ENCODE measurements at places on chromosomes 4 and X.

DNA sequence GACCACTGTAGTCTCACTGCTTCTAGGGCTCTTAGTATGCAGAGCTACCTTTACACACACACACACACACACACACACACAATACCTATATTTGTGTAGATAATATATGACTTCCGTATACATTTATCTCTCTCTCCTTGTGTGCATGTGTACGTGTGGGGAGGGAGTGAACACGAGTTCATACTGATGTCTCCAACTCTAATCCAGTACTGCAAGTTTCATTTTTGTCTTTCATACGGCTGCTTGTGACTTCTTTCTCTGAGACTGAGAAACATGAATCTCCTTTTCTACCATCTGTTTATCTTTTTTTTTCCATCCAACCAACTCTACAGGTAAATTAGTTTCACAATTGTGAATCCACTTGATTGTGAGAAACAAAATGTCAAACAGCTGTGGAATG is 1229.5 kb upstream of the AGA start:
- DNase-seq = no peak

DNA sequence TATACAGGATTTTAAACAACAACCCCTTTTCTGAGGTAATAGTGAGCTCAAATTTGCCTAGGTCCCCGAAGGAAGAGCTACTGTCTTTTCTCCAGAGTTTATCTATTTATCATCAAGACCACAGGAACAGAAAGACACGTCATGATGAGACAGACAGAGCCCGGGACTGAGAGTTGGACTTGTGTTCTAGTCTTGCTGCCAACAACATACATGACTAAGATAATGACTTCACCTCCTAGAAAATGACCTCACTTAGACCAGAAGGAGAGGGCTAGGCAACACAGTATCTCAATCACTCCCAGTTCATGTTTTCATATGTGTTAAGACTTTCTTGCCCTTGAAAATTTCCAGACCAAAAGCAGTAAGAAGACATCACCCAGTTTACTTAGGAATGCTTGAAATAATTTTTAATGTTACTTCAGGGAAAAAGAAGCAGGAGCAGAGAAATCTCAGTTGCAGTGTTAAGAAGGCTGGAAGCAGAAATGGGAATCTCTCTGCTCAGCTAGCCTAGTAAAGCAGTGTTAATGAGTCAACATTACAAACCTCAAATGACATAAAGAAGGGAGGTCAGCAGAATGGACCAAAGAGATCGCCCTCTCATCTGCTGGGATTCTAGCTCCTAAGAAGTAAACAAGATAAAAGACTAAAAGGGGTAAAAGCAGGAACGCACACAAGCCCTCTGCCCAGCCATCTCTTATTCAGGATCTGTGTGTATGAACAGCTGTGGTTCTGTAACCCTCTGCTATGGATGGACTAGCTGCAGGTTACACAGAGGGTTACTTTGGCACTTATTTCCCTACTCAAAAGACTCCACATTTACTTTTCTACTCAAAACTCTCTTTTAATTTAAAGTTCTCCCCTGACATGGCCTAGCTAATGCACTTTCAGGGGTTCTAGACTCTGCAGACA is 24.8 kb downstream of the PDGFC start:
- DNase-seq = no peak

GRCh38 chrX:48569958-48570357 is 4.3 kb upstream of the RBM3 start:
- no peak for DNase-seq

- DNase-seq = no peak
These were observed 10.7 kb upstream of the CPE start for GRCh38 chr4:165368114-165368513.

DNA sequence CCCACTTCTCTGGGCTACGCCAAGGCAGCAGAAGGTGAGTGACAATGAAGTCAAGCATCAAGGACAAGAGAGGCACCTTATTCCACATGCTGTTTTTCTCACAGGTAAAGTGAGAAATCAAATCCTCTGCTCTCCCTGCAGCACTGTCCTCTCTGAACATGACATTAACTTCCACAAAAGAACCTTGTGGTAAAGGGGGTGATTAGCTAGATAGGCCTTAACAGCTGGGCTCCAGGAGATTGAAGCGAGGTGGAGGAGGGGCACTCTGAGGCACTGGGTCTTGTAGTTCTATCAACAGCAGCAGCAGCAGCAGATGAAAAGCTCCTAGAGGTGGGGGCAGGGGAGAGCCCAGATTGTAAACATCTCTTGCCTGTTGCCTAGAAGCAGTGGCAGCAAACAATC is 96.8 kb upstream of the CXXC4 start:
- no peak for DNase-seq

All from posterior vena cava (tissue), 2 donors.